Upper lobe of left lung (tissue), 6 donors: ENCODE measurements at places on chromosomes 11 and 22.

GRCh38 chr11:128645968-128646367, 47.9 kb upstream of the FLI1 start:
- H3K27ac ChIP-seq, result no peak overlapping the region
- no peaks in the 10 kb centered on the region for H3K4me1 ChIP-seq
- H3K27me3 ChIP-seq, result no peaks in the 10 kb centered on the region
- no peaks in the 10 kb centered on the region for H3K36me3 ChIP-seq
- H3K4me3 ChIP-seq, result no peak overlapping the region

- DNase-seq, result peak; percentile 93
- H3K27me3 ChIP-seq, result peaks cover 5% of the 10 kb centered on the region
- H3K27ac ChIP-seq, result peak within 1 kb of the TSS; percentile 35
- H3K4me3 ChIP-seq, result peak within 1 kb of the TSS; percentile 31
These were observed at the start of gene OAF for GRCh38 chr11:120210626-120211521. Gene OAF, plus strand, starts transcription at chr11:120211032. Its CDS starts 248 bp downstream, at chr11:120211280.

- H3K27me3 ChIP-seq, result no peaks in the 10 kb centered on the region
- H3K4me3 ChIP-seq, result peak overlapping the region; percentile 90
- peaks cover 23% of the 10 kb centered on the region for H3K4me1 ChIP-seq
- DNase-seq, result peak; percentile 27
- peak overlapping the region; percentile 91 for H3K27ac ChIP-seq
These were observed 415 bp downstream of the CENATAC start for GRCh38 chr11:118998388-118998717.

GRCh38 chr22:42769238-42769573, 48.5 kb upstream of the A4GALT start:
- no peaks in the 10 kb centered on the region for H3K27me3 ChIP-seq
- H3K4me1 ChIP-seq, result peaks cover 10% of the 10 kb centered on the region
- no peaks in the 10 kb centered on the region for H3K36me3 ChIP-seq
- H3K27ac ChIP-seq, result no peak overlapping the region
- no peak overlapping the region for H3K4me3 ChIP-seq

- no peak for DNase-seq
- no peaks in the 10 kb centered on the region for H3K27me3 ChIP-seq
- H3K36me3 ChIP-seq, result peaks cover 6% of the 10 kb centered on the region
- peak overlapping the region; percentile 93 for H3K27ac ChIP-seq
These were observed 578 bp upstream of the NUP160 start for GRCh38 chr11:47848700-47849155.

GRCh38 chr22:29840498-29840897, 2.4 kb upstream of the ASCC2 start:
- no peak for DNase-seq
- H3K27me3 ChIP-seq, result no peaks in the 10 kb centered on the region
- no peak overlapping the region for H3K27ac ChIP-seq
- H3K4me3 ChIP-seq, result no peak overlapping the region
- peaks cover 8% of the 10 kb centered on the region for H3K4me1 ChIP-seq

DNA sequence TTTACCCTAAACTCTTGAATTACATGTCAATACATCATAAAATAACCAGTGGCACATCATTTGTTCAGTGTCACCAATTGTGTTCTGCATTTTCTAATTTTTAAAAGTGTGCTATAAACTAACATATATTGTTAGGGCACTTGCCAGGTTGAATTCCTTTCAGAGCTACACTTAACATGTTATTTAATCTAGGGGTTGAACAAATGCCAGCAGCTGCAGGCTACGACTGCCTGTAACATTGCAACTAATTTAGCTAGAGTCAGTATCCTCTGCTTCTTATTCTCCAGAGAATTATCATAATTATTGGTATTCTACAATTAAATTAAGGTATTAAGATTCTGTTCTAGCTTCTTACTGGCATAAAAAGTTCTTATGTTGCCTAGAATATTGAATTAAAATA, 46.4 kb upstream of the ARHGAP42 start:
- H3K4me1 ChIP-seq, result no peaks in the 10 kb centered on the region
- no peak for DNase-seq
- H3K27ac ChIP-seq, result no peak overlapping the region
- no peak overlapping the region for H3K4me3 ChIP-seq
- H3K36me3 ChIP-seq, result no peaks in the 10 kb centered on the region

GRCh38 chr11:4467811-4468606, 14.4 kb upstream of the OR52K1 start:
- H3K4me1 ChIP-seq, result no peaks in the 10 kb centered on the region
- no peak overlapping the region for H3K4me3 ChIP-seq
- H3K36me3 ChIP-seq, result no peaks in the 10 kb centered on the region

DNA sequence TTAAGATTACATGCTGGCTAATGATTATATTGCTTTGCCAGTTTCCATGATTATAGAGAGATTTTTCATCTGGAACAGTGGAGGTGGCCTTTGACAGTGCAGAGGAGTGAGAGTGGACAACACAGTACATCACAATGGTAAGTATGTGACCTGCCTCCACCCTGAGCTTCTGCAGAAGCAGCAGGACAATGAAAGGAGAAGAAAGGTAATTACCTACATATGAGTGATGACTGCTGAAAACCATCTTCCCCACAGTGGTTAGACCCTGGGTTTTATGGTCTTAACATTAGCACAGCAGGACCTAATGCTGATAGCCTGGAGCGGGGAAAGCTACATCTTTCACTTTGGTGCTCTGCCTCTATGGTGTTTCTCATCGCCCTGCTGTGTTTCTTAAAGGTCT, 454.7 kb upstream of the DDI1 start:
- H3K4me3 ChIP-seq, result no peak overlapping the region
- H3K36me3 ChIP-seq, result no peaks in the 10 kb centered on the region
- no peaks in the 10 kb centered on the region for H3K4me1 ChIP-seq
- no peak overlapping the region for H3K27ac ChIP-seq
- no peaks in the 10 kb centered on the region for H3K27me3 ChIP-seq

GRCh38 chr11:113387605-113388211, at the start of gene ANKK1:
Gene ANKK1, plus strand, starts transcription at chr11:113387779. Its CDS starts 106 bp downstream, at chr11:113387885.
- no peak within 1 kb of the TSS for H3K4me3 ChIP-seq
- DNase-seq, result no peak
- no peak within 1 kb of the TSS for H3K27ac ChIP-seq

GRCh38 chr11:126193038-126193478, 18.4 kb downstream of the RPUSD4 start:
- peaks cover 30% of the 10 kb centered on the region for H3K36me3 ChIP-seq
- H3K27ac ChIP-seq, result no peak overlapping the region
- no peaks in the 10 kb centered on the region for H3K27me3 ChIP-seq
- no peak for DNase-seq
- H3K4me1 ChIP-seq, result no peaks in the 10 kb centered on the region

- H3K4me1 ChIP-seq, result no peaks in the 10 kb centered on the region
- H3K27ac ChIP-seq, result no peak overlapping the region
- no peaks in the 10 kb centered on the region for H3K36me3 ChIP-seq
- DNase-seq, result peak; percentile 24
These were observed 212.3 kb upstream of the NCAM1 start for GRCh38 chr11:112748713-112749543.

DNA sequence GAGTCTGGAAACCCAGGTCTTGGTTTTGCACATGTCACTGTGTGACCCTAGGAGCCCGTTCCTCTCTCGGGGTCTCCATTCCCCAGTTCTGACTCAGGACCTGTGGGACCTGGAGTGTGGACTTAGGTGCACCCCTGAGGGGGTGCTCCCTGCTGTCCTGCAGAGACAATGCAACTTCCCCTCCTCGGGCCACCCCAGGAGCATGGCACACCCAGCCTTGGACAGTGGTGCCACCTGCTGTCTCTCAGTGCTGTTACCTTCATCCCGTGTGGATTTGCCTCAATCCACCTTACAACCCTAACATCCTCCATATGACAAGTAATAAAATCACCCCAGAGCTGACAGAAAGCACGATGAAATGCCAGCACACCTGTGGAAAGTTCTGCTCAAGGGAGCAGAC, 27.5 kb upstream of the CRYBB3 start:
- no peak overlapping the region for H3K4me3 ChIP-seq
- H3K27ac ChIP-seq, result no peak overlapping the region
- H3K36me3 ChIP-seq, result peaks cover 42% of the 10 kb centered on the region
- no peaks in the 10 kb centered on the region for H3K4me1 ChIP-seq
- no peaks in the 10 kb centered on the region for H3K27me3 ChIP-seq

- H3K4me1 ChIP-seq, result no peaks in the 10 kb centered on the region
- DNase-seq, result no peak
- no peaks in the 10 kb centered on the region for H3K27me3 ChIP-seq
- H3K36me3 ChIP-seq, result no peaks in the 10 kb centered on the region
These were observed 7.7 kb upstream of the GLYATL1B start for GRCh38 chr11:59078435-59078834.

DNA sequence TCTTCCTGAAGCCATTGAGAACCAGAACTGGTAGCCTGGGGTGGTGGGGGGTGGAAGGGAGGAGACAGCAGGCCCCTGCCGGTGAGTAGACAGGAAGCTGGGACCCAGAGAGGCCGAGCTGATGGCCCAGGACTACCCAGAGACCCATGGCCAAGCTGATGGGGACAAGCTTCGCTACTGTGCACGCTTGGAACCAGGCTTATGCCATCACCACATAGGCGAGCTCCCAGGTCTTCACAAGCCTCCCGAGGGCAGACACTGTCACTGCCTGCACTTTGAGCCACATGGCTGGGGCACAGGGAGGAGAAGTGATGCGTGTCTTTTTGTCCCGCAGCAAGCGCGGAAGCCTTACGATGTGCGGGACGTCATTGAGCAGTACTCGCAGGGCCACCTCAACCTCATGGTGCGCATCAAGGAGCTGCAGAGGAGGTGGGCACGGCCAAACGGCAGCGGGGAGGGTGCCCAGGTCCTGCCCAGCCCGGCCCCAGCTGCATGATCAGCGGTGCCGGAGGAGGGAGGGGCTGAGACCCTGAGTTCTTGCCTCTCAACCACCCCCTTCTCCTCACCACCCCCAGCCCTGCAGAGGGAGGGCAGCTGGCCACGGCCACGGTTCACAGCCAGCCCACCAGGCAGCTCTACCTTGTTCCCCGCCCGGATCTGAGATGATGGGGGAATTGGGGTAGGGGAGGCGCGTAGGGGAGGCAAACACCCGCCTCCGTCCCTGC, 76.0 kb upstream of the KCNQ1OT1 start:
- DNase-seq, result no peak

DNA sequence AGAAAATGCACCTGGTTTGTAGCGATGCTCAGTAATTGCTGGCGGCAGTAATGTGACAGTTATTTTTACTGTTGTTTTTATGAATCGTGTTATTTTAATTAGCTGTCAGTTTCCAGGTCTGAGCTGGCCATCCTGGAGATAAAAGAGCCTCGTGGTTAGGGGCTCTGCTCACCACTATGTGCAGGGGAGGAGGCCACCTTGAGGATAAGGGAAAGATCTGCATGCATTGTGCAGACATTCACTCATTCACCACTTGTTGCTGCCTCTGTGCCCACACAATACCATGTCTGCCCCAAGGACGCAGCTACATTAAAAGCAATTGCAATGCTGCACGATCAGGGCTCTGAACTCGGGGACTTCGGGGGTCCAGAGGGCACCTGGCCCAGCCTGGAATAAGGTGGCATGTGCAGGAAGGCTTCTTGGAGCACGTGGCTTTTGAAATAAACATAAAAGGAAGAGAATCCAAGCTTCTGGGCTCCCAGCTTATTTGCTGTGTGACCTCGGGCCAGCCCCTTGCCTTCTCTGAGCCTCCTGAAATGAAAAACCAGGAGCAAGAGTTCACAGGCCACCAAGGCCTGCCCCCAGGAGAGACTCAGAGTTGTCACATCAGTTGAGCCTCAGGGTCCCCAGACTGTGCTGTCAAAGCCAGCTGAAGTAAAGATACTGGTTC, 44.7 kb upstream of the SHISAL1 start:
- H3K27ac ChIP-seq, result no peak overlapping the region
- no peaks in the 10 kb centered on the region for H3K27me3 ChIP-seq
- DNase-seq, result no peak
- H3K4me1 ChIP-seq, result peaks cover 7% of the 10 kb centered on the region

DNA sequence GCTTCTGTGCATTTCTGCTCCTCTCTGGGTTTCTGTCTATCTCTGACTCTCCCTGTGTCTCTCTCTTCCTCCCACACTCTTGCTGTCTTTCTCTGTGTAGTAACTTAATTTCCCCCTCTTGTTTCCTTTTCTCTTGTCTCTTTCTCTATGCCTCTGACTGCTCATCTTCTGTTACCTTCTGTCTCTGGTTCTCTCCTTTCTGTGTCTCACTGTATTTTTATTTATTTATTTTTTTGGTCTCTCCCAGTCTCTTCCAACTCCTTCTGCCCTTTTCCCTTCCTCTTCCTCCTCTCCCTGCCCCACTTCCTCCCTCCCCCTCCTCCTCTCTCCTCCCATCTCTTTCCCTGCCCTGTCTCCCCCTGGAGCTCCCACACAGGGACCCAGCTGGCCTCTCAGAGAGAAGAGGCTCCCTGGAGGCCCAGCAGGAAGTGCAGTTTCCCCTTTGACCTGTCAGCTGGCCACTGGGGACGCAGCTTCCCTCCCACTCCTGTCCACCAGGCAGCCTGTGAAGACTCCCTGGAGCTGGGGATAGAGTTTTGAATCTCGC, 38.3 kb upstream of the MYH9 start:
- H3K4me3 ChIP-seq, result no peak overlapping the region
- H3K27ac ChIP-seq, result peak overlapping the region; percentile 33
- no peaks in the 10 kb centered on the region for H3K36me3 ChIP-seq
- H3K27me3 ChIP-seq, result no peaks in the 10 kb centered on the region

DNA sequence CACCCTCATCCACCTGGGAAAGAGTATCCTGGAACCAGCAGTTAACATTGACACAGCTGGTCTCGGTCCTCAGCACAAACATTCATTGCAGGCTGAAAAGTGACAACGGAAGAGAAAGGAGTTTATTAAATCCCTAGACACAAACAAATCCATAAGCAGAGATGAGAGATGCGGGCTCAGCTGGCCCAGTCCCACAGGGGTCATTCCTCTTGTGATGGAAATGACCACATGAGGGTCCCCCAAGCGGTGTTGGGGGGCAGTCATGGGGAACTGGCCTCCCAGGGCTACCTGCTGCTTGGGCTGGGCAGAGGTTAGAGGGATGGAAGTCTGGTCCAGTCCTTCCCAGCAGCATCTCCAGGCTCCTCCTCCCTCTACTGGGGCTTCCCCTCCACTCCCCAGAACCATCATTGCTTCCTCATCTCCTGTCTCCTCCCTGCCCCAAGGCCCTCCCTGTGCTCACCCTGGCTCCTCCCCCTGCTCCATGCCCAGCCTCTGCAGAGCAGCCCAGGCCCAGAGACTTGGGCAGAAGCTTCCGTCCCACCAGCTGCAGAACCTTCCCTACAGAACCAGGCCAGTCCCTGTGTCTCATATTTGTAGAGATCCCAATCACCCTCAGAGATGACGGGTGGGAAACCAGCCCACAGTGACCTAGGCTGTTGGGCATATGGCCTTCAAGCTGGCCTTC, 5.4 kb upstream of the IGLL5 start:
- no peak overlapping the region for H3K4me3 ChIP-seq
- H3K27me3 ChIP-seq, result no peaks in the 10 kb centered on the region
- H3K36me3 ChIP-seq, result no peaks in the 10 kb centered on the region
- no peak for DNase-seq
- H3K27ac ChIP-seq, result no peak overlapping the region
- no peaks in the 10 kb centered on the region for H3K4me1 ChIP-seq

GRCh38 chr11:44535191-44535980, 30.1 kb upstream of the CD82 start:
- H3K4me3 ChIP-seq, result no peak overlapping the region
- H3K27me3 ChIP-seq, result no peaks in the 10 kb centered on the region
- H3K36me3 ChIP-seq, result no peaks in the 10 kb centered on the region
- DNase-seq, result no peak
- no peaks in the 10 kb centered on the region for H3K4me1 ChIP-seq
- no peak overlapping the region for H3K27ac ChIP-seq
